ENCODE measurements at places on chromosomes 4 and X. TPM values are rescaled to one million over a fixed set of nuclear protein-coding genes. Genes with fewer than 3 reads are reported as not detected.

DNA sequence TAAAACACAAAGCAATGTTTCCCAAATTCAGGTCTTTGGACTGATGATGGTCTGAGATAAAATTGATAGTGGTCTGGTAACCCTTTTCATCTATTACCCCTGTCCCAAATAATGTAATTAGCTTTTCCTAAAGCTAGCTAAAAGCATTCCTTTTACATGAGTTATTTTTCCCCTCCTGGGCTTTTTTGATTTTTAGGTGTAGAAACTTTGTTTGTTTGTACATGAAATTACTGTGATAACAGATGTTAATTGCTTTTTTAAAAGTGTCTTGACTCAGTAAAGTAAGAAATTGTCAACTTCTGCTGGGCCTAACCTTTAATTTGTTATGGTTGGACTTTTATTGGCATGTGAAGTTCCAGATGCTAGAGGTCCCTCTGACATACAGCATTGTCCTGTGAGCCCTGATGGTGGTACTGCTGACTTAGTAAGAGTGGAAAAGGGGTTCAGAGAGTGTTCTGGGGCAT is 145.5 kb downstream of the ARHGAP10 start:
- no peak for DNase-seq

GRCh38 chr4:833731-834367 is 7.9 kb upstream of the CPLX1 start:
- no peak for DNase-seq

GRCh38 chrX:106246511-106246910 is 78.4 kb downstream of the PWWP3B start:
- DNase-seq, result no peak

DNA sequence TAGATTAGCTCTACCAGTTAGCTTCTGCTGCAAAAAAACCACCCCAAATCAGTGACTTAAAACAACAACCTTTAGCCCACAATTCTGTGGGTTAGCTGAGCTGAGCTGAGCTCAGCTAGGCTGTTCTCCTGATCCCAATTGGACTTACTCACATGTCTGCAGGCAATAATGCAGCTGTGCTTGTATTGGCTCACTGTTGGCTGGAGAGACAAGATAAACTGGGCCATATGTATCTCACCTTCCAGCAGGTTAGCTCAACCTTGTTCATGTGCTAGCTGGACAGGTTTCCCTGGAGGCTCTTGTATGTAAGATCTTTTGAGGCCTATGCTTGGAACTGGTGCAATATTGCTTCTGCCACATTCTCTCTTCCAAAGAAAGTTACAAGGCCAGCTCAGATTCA is 261.5 kb upstream of the ADGRL3 start:
- no peak for DNase-seq

- DNase-seq, result no peak
Measured at GRCh38 chrX:123477673-123478072, 255.2 kb downstream of the THOC2 start.

DNA sequence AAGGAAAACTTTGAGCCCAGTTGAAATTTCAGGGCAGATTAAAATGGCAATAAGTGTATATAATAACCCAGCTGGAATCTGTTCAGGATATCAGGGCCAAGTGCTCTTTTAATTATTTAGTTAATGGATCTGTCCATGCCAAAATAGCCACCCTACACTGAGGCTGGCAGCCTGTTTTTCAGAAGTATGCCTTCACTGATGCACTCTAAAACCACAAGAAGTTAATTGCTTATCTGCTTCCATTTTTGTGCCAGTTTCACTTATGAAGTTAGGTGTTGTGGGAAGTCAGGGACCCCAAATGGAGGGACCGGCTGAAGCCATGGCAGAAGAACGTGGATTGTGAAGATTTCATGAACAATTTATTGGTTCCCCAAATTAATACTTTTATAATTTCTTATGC is 960.3 kb downstream of the C4orf33 start:
- no peak for DNase-seq

- no peak for DNase-seq
Measured at GRCh38 chr4:117986321-117986720, 48.0 kb upstream of the NDST3 start.

DNA sequence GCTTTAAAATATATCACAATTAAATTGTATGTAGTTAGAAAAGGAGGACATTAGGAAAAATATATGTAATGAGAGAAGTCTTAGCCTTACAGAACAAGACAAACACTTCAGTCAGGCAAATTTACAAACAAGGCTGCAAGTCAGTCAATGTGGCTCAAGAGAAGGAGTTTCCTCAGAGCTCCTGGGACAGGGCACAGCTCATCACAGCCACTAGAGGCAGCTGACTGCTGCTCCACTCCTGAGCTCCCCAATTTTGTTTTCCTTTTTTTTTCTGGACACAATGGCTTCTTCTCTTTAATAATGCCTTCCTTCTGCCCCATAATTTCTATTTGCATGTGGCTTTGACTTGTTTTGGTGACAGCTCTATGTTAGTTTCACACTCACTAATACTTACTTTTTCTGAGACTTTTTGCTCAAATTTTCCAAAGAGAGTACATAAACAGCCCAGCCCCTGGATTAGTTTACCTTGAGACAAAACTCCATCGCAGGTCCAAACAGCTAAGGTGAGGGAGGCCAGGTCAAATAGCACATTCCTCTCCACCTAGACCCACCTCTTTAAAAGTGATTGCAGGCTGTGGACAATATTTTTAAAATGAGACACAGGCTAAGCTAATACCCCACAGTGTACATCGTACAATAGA is 850.4 kb upstream of the FRG1 start:
- DNase-seq, result no peak

DNA sequence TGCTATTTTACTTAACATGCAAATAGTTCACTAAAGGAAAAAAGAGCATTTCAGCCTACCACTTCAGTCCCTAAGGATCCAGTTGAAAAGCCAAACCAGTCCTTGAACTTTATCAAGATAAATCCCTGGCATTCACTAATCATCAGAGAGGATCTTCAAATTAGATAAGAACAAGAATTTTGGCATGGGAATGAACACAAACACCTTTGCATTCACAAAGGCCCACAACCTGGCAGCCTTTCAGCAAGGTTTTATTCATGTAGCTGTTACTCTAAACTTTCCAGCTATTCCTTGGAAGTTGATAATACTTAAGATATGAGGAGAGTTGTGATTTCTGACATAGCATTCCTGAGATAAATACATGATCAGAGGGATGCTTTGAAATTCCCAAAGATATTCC is 193.4 kb downstream of the LRBA start:
- DNase-seq, result no peak

GRCh38 chr4:133910165-133910564 is 291.4 kb downstream of the PABPC4L start:
- DNase-seq, result no peak

The CT45A7 gene
- total RNA-seq, result not detected

The STOX2 gene
- not detected for total RNA-seq

All from activated CD8-positive, alpha-beta T cell treated with anti-CD3 and anti-CD28 coated beads for 36 hours (primary cell).